ENCODE measurements at places on chromosomes 7 and 10.

GRCh38 chr10:86971232-86971991, 3.1 kb downstream of the ADIRF start:
- DNase-seq, result peak; percentile 92

GRCh38 chr7:82578430-82578829, 134.9 kb upstream of the CACNA2D1 start:
- DNase-seq, result no peak

DNA sequence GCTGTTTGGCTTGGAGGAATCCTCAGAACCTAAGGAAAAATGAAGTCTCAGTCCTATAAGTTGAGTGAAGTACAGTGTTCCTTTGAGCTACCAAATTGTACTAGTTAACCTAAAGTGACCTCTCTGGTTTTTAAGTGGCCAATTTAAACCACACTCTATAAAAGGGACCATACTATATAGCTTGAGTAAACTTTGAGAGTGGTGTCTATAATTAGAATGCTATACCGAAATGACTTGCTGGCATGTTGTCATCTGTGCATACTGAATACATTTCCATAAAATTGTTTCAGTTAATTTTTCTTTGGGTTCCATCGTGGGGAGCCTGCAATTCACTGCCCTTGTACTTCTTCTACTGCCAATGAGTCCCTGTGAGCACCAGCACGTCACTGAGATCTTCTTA, 151.1 kb downstream of the DKK1 start:
- no peak for DNase-seq

GRCh38 chr10:73850211-73850610, 24.1 kb downstream of the CAMK2G start:
- DNase-seq, result no peak

DNA sequence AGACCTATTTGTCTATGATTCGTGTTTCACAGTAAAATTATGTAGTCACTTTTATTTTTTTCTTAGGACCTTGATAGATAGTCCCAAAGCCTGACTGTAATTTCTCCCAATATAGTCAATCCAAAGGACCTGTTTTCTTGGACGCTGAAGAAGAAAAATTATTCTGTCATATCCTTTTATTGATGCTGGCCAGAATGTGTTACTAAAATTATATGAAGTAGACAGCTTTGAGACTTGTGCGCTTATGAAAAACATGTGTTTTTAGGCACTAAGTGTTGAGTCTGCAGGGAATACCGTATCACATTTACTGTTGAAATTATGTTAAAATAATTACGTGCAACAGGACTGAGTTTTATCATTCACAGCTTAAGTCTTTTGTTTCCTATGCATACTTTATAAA, 17.9 kb downstream of the TES start:
- DNase-seq, result no peak

- no peak for DNase-seq
Observed at GRCh38 chr7:21671859-21672258, 129.0 kb downstream of the DNAH11 start.

DNA sequence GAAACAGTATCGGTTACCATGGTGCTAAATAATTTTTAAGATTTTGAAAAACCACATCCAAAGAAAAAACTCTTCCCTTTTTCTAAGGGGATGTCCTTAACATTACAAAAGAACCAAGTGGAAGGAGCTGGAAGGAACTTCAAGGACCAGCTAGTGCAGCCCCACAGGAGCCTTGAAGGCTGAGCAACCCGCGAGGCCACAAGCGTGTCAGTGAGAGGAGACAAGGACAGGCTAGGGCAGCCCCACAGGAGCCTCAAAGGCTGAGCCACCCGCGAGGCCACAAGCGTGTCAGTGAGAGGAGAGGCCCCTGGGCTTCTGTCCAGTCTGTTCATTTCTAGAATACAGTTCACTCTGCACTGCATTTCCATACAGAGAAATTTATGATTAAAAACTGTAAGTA, 80.1 kb upstream of the ATP6V0A4 start:
- no peak for DNase-seq

- no peak for DNase-seq
Observed at GRCh38 chr7:15043931-15044330, 141.4 kb upstream of the DGKB start.

DNA sequence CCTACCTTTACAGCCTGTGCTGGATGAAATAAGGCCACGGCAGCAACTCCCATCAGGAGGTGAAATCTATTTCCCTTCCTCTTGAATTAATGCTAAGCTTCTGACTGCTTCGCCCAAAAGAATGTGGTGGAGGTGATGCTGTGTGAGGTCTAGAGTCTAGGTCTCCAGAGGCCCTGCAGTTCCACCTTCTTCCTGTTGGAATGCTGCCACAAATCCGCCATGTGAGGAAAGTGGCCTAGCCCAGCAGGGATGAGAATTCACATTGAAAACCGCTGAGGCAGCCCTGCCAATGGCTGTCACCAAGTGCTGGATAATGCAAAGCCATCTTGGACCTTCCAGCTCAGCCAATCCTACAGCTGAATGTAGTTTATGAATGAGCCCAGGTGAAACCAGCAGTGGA, 28.0 kb downstream of the RHOBTB1 start:
- DNase-seq, result no peak

- no peak for DNase-seq
Observed at GRCh38 chr10:129626796-129627435, 159.9 kb downstream of the MGMT start.

- DNase-seq, result no peak
Observed at GRCh38 chr7:110591341-110591740, 499.6 kb upstream of the LRRN3 start.

DNA sequence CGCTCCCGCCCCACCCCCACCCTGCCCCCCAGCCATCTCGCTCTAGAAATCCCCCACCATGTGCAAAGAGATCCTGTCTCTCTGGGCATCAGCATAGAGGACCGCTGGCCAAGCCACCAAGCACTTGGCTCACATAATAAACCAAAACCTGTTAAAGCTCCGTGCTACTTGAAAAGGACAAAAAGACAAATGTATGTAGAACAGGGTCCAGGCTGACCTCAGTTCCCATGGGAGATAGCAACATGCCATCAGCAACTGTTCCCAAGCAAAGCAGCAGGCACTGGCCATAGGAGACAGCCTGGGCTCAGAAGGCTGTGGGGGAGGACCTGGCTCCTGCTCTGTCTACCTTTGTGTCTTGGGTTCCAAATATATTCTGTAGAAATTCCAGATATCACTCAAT, 38.4 kb upstream of the GDF10 start:
- no peak for DNase-seq

- DNase-seq, result no peak
Observed at GRCh38 chr10:93280121-93280698, 201.9 kb downstream of the MYOF start.

- no peak for DNase-seq
Observed at GRCh38 chr7:22425361-22425760, 68.4 kb upstream of the RAPGEF5 start.

DNA sequence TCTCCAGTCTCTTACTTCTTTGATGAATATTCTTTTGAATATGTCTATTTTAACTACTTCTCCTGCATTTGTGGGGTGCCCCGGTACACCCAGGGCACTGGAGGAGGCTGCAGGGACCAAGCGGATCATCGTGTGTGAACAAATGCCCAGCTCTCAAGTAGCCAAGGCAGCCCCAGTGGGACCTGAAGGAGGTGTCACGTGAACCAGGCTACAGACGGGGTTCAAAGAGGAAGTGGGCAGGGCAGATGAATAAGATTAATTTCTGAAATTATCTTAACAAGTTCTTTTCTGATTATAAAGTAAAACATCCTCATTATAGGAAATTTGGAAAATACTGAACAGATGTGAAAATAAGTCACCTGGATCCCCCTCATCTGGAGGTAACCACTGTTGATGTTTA, 78.4 kb upstream of the DUSP5 start:
- DNase-seq, result no peak

GRCh38 chr7:34749446-34749845, 91.4 kb downstream of the NPSR1 start:
- DNase-seq, result no peak

GRCh38 chr10:114655671-114656070, 2.4 kb downstream of the ABLIM1 start:
- DNase-seq, result no peak

DNA sequence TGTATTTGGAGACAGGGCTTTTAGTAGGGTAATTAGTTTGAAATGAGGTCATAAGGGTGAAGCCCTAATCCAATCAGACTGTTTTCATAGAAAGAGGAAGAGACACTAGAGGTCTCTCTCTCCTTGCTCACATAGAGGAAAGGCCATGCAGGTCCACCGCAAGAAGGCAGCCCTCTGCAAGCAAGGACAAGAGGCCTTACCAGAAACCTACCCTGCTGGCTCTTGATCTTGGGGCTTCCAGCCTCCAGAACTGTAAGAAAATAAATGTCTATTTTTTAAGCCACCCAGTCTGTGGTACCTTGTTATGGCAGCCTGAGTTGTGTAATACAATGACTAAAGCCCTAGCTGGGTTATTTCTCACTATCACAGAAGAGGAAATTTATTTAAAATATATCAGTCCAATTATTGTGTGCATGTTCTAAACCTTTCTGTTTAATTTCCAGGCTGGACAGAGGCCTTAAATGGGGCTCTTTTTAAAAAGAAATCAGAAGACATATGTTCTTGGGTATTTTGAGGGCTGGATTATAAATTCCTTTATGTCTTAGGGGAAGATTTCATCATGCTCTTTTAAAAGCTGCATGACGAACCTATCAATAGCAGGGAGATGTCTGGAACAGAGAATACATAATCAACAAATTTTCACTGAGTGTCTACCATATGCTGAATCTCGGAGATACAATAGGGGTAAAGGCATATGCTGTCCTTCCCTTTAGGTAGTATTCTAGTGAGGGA, 12.9 kb upstream of the TMEM26 start:
- no peak for DNase-seq

- no peak for DNase-seq
Observed at GRCh38 chr7:45979275-45980180, 58.5 kb upstream of the IGFBP3 start.

- DNase-seq, result no peak
Observed at GRCh38 chr10:13401142-13401541, 53.0 kb upstream of the SEPHS1 start.

- DNase-seq, result no peak
Observed at GRCh38 chr7:33674804-33675411, 230.4 kb upstream of the BMPER start.

DNA sequence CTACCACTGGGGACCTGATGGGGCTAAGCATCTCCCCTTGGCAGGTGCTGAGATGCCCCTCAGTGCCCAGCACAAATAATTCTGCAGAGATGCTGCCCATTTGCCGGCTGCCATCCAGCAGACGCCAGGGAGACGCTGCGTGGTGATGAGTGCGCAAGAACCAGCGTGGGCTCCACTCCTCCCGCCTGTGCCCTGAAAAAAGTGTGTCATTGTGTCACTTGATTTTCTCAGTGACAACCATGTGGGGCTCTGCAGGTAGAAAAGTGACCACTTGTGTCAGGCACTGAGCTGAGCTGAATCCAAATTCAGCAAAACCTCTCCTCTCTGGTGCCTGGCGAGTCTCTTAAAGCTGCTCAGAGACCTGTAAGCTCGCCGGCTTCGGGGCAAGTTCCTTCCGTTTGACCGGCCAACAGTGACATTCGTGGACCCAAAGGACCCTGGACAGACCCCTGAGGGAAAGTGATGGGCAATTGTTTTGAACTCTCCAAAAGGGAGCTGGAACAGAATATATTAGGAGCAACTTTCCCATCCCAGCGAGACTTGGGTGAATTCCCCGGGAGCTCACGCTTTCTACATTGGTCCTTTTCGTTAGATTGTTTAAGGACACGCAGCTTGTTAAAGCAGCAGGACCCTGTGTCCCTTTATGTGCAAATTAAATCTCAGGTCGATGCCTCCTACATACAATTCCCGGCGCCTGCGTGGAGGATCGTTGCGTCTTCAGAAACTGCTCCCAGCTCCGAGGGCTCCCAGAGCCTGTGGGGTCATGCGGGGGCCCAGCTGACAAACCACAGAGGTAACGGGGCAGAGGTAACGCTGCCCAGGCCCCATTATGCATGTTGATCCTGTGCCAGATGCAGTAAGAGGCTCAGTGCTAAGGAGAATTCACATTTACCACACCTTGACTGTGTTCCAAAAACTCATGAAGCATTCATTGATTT, 332.7 kb downstream of the ADARB2 start:
- DNase-seq, result no peak

GRCh38 chr10:66837990-66838389, 87.8 kb upstream of the LRRTM3 start:
- DNase-seq, result no peak

All from effector memory CD4-positive, alpha-beta T cell (primary cell).